ENCODE measurements at places on chromosomes 1 and 21.

DNA sequence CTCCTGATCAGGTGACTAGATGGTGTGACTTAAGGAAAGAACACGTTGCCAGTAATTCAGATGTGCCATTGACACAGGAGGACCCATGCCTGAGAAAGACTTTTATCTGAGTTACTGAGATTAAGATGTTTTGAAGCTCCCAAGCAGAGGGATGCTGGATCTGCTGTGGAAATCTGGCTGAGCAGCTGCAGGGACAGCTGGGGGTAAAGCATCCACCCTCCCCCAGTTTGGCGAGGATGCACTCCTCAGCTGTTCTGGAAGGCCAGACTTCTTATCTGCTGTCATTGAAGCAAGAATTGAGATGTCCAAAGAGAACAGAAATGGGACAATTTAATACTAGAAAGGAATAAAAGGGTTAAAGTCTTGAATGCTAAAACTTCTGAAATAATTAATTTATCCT, 25.7 kb downstream of the TTC3 start:
- DNase-seq, result no peak

DNA sequence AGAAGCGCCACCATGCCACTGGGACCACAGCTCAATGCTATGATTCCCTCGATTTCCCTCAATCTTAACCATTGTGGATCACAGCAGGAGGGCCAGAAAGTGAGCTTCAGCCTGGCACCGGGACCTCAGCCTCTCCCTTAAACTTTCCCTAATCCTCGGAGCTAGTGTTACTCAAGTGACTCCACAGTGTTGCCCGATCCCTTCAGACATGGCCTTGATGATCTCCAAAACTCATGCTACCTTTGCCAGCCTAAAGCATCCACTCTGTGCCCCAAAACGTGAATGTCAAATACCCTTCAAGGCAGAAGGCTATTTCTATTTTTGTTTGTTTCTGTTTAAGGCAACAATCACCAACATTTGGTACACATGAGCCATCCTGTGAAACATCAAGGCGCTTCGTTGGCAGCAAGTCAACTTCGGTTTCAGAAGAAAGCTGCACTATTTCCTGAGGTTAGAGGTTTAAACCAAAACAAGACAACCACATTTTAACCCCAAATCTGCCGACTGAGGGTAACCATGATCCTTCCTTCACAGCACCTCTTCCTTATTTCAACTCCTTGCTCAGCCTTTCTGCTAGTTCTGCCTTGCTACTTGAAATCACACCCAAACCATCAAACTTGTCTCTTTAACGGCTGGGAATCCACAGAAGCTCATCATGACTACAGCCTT, 94.4 kb upstream of the KRTAP19-8 start:
- no peak for DNase-seq

DNA sequence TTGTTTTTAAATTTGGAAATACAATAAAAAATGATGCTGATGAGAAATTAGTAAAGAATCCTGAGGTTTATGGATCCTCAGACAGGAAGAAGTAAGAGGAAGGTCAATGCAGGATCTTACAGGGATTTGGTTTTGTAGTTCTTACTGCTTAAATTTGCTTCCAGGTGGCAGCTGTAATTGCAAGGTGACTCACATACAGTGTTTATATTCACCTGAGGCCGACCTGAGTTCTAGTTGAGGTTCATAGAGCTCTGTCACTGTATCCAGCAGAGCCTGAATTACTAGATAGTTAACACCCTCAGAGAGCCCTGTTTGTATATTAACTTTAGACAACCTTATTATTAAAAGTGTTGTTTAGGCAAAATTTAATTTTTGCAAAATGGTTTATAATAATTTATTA, 1.4 kb upstream of the WDR26 start:
- no peak for DNase-seq

GRCh38 chr1:84010136-84010535, 11.2 kb upstream of the TTLL7 start:
- DNase-seq, result no peak

DNA sequence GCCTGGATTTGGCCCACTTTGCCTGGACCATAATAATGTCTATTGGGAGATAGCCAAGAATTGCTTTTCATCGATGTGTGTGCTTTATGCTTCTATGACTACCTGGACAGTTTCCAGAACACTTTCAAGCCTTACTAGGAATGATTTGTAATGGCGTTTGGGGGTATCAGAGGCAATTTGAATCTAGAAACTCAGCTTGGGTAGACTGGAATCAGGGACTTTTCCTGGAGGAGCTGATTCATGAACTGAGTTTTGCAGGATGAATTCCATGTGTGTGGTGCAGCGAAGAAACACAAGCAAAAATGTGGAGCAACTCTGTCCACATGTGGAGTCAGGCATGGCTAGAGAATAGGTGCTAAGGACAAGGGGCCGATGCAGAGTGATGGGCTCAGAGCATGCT, 11.9 kb upstream of the TMEM61 start:
- no peak for DNase-seq

DNA sequence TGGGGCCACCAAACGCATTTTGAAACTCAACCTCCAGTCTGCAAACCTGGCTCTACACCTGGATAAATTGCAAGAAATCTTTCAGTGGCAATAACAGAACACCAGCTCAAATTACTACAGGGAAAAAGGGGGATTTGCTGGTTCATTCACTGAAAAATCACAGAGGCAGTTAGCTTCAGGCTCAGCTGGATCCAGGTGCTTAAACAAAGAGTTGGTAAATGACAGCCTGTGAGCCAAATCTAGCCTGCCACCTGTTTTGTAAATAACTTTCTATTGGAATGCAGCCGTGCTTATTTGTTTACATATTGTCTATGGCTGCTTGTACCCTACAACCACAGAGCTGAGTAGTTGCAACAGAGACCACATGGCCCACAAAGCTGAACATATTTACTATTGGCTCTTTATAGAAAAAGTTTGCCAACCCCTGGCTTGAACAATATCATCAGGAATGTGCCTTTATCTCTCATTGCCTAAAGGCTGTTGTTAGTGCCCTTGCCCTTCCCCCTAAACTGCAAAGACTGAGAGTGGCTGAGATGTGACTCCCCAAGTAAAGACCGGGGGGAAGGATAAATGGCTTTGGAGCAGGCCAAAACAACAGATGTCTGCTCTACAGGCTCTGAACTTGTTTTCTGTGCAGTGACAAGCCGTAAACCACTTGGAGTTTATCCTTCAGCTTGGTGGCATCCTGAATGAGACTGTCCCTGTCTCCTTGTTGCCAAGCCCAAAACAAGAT, 21.5 kb upstream of the PTPRF start:
- no peak for DNase-seq

GRCh38 chr1:84598418-84598817, 24.2 kb upstream of the CTBS start:
- no peak for DNase-seq

GRCh38 chr1:12541274-12542137, 76.5 kb downstream of the DHRS3 start:
- DNase-seq, result no peak

GRCh38 chr1:24250224-24250623, 63.1 kb upstream of the IFNLR1 start:
- DNase-seq, result no peak

DNA sequence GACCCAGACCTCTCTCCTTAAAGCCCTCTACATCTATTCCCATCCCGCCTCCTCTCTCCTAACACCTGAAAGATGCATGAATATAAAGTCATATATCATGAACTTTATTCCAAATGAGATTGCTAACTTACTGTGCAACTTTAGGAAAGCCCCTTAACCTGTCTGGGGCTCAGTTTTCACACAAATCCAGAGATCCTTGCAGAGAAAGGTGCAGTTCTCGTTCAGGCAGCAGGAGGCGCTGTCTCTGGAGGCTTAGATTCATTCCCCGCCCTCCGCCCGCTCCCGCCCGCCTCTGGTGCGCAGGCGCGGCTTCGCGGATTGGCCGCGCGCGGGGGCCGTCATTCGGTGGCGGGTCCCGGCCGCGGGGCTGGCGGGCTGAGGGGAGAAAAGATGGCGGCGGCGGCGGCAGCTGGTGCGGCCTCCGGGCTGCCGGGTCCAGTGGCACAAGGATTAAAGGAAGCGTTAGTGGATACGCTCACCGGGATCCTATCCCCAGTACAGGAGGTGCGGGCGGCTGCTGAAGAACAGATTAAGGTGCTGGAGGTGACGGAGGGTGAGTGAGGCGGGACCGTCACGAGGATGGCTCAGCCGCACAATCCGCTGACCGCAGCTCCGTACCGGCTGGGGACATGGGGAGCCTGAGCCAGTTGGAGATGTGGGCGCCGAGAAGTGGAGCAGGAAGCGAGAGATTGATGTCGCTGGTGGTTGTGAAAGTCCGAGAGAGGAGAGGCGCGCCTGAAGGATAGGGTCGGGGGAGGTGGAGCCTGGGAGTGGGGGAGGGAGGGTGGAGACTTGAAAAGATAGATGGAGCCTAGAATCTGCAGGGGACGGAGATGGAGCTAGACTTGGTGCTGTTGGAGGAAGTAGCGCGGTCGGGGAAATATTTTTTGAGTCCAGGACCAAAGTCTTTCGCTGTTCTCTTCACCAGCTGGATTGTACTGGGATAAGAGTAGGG, at the start of gene IPO9:
IPO9 (plus strand) TSS at position 338 of the 955 bp plus-strand sequence; CDS start at position 391, 53 bp downstream.
- DNase-seq, result peak; percentile 95

DNA sequence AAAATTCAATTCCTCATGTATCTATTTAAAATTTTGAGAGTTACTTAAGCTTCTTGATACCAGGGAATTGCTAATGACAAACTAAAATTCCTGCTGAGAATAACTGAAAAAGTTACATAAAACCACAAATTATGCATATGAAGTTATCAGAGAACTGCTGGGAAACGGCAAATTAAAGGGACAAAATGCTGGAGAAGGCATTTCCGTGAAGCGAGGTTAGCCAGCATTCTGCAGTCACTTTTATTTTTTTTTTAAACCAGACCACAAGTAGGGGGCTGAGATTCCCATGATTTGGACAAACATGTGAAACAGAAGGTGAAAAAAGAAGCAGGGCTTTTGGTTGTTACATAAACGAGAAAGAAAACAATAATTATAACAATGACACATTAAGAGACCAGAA, 737.6 kb upstream of the CHRM3 start:
- no peak for DNase-seq

GRCh38 chr1:167056529-167057231, 33.5 kb downstream of the GPA33 start:
- DNase-seq, result no peak

DNA sequence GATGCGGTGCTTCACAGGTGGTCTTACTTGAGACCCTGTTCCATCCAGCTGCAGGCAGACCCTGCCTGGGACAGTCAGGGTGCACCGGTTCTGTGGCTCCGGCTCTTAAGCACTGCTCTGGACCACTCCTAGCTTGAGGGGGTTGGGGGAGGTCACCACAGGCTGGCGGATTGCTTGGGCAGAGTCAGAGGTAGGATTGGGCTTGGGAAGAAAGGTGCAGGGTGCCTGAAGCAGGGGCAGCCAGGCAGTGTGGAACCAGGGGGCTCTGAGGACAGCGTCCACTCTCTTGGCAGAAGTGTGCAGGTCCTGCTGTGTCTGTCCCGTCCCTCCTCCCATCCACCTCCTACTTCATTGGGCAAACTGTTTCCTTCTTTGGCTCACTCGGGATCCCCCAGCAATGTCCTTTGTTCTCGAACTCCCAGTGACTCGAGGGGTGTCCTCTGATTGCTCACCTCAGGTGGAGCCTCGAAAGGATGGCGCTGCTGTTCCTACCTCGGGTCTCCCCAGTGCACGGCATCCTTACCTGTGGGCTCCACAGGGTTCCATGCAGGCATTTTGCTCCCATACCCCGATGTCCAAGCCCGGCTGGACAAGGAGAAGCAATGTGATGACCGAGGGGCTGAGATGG, 1.7 kb downstream of the PDXK start:
- DNase-seq, result no peak

DNA sequence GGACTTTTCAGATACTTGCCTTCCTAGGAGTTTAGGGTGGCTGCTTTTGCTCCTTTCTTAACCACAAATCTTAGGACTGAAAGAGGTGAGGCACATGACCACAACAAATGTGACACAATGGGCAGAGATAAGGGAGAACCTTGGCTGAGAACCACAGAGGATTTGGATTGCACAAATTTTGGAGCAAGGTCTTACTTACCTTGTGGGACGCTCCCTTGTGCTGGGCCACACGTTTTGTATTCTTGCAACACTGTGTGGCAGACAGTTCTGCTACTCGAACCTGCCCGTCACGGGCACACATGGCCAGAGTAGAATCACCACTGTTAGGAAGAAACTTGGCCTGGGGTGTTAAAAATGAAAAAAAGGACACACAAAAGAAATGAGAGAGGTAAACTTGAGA, 23.9 kb downstream of the DCAF8 start:
- no peak for DNase-seq

- DNase-seq, result no peak
Measured at GRCh38 chr21:42937960-42938605, 12.7 kb upstream of the ERVH48-1 start.

- no peak for DNase-seq
Measured at GRCh38 chr1:53011175-53011574, 50.8 kb upstream of the PODN start.

DNA sequence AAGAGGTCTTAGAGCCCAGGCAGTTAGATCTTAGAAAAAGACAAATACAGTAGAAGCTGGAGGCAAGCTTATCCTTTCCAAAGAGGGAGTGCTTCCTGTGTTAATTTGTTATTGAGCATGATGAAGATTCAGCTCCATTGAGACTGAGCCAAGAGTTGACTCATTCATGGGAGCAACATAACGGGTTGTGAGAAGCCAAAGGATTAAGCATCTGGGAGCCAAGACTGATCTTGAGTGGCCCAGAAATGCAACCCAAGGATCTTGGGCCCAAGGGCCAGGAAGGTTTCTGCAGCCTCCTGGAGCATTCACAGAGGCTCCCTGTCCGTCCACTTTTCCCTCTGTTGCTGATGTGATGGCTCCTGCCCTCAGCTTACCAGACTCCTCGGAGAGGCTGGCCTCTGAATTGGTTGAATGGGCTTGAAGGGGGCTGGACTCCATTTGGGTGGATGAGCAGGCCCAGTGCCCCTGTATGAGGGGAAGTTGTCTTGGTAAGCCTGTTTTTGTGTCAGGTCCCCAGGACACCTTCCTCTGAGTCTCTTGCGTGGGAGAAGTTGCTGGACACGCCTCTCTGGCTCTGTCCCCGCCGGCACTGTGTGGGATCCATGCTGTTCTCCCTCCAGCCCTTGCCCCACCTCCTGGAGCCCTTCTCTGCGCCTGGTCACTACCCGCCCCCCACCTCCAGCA, 42.4 kb downstream of the PDE9A start:
- DNase-seq, result no peak

DNA sequence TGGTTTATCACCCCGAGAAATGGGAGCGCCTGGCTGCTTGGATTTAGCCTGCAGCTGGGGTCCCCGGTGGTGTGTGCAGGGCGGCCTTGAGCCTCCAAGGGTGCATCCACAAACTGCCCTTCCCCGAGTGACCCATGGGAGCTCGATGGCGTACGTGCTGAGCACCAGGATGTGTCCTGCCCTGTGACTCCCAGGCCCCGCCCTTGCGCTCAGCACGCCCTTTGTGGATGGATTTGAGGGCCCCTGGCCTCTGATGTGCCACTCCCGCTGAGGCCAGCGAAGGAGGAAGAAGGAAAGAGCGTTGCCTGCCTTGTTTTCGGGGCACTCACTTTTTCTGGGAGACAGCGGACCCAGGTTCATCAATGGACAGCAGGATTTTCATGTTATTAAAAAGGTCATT, 1.7 kb upstream of the TFF3 start:
- DNase-seq, result peak; percentile 53

- no peak for DNase-seq
Measured at GRCh38 chr1:236108027-236108648, 34.2 kb upstream of the GPR137B start.

All from NCI-H2107 (cell line).